ENCODE measurements at places on chromosomes 12 and 14.
A peak's percentile ranks its signal among the peaks of the same experiment; 100 is the strongest.

DNA sequence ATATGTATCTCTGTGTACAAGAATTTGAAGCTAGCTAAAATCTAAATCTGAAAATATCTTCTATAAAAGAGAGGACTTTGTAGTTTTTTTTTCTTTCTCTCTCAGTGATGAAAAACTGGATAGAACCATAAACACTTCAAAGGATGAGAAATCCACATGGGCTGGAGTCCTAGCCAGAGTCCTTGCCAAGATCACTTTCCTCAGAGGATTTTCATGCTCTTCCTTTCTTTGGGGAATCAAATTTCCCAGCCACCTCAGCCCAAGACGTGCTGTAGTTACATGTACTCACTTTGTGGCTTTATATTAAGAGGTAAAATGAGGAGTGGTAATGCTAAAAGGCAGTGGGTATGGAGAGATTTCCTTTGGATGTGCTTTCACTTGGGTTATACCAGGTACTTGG is 110.3 kb downstream of the SLC38A1 start:
- no peak for DNase-seq

GRCh38 chr12:24890048-24890803 is 58.7 kb downstream of the BCAT1 start:
- no peak for DNase-seq

GRCh38 chr12:6701078-6701768 is 608 bp upstream of the PIANP start:
- no peak for DNase-seq

DNA sequence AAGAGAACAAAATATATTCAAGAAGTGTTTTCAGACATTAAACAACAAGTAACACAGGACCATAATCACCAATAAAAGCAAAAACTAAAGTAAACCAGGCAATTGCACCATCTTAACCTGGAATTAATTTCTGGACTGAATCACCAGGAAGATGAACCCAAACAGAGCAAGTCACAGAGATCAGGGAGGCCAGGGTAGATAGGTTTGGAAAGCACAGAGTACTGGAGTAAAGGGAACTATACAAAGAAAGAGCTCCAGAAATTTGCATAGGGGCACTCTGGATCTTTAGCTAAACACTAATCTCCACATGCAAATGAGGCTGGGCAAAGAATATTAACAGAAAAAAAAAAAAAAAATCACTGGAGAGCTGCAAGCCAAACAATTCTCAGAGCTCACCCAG is 84.7 kb downstream of the NUAK1 start:
- DNase-seq, result no peak

GRCh38 chr14:51283402-51284085 is 43.5 kb downstream of the TMX1 start:
- DNase-seq, result peak; percentile 36

- DNase-seq, result no peak
Measured at GRCh38 chr12:57744194-57744776, 554 bp upstream of the TSPAN31 start.

- DNase-seq, result no peak
Measured at GRCh38 chr12:41019461-41019860, 168.7 kb upstream of the PDZRN4 start.

DNA sequence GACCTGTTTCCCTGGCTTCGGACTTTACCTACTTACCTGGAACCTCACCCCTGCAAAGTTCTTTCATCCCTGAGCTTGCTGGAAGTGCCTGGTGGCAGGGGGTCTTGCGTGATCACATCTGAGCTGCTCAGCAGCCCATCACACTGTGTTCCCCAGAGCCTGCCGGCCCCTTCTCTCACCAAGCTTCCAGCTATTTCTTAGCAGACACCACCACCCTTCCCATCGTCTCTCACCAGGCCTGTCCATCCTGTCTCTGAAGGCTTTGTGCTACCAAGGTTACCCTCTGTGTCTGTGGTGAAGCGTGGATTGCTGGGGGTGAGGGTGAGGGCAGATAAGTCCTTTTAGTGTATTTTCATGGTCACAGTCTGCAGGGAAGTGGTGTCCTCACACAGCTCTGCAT is 78.8 kb upstream of the NRXN3 start:
- no peak for DNase-seq

- peak; percentile 54 for DNase-seq
Measured at GRCh38 chr12:111304642-111305071, 64.2 kb downstream of the PHETA1 start.

DNA sequence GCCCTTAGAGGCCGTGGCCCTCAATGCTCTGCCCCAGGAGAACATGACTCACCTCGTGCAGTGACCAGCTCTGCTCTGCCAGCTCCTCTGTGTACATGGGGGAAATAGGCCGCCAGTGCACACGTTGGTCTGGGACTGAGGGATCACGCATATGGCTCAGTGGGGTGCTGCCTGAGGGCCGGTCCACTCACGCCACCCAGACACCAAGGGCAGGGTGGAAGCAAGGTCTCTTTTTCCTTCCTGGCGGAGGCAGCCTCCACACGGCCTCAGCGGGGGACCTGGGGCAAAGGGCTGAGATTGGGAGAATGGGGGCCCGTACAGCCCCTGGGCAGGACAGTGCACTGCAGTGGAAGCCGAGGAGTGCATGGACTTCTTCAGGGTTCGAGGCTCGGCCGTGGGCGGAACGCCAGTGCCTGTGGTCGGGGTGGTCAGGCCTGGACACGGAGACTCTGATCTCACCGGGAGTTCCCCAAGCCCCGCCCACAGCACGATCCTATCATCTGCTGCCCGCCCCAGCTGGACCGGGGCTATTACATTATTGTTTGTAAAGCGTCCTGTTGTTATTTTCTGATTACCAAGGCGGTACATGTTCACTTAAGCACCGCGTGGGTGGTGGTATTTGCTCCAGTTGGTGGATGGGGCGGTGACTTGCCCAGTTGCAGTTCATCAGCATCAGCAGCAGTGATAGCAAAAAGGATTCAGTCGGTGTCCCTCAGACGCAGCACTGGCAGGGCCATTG is 38.8 kb upstream of the TDRD9 start:
- no peak for DNase-seq

DNA sequence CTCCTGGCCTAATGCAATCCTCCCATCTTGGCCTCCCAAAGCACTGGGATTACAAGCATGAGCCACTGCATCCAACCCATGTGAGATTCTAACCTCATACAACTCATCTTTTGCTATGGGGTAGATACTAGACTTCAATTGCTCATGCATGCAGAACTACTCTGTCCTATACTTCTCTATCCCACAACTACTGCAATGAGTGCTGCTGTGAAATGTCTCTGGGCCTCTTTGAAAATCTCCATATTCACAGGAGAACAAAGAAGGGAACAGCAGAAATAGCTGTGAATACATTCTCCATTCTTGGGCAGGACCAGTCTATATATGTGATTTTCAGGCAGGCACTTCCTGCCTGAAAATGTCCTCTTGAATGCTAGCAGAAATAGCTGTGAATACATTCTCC is 220.7 kb upstream of the GRIP1 start:
- no peak for DNase-seq

- peak; percentile 96 for DNase-seq
Measured at GRCh38 chr14:60648934-60649874, at the start of gene SIX1. Gene SIX1, minus strand, starts transcription at chr14:60649477. Its CDS starts 288 bp downstream, at chr14:60649189.

GRCh38 chr12:4817880-4818279 is 91.8 kb upstream of the KCNA1 start:
- DNase-seq, result no peak

GRCh38 chr12:20492251-20492760 is 124.0 kb downstream of the PDE3A start:
- DNase-seq, result no peak

DNA sequence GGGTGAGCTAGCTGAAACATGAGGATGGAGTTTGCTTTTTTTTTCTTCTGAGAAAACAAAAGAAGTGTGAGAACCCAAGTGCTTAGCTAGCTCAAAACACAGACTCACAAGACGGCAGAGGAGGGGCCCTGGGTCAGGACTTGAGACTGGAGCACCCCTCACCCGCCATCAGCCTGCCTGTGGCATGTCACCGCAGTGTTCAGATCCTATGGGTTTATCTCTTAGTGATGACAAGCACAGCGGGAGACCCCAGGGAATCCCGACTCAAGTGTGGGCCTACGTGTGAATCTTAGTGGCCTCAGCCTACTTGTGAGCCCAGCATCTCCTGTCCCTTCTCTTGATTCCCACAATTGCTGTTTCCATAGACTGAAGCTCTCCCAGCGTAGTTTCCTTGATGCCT is 22.9 kb downstream of the DYRK4 start:
- no peak for DNase-seq

DNA sequence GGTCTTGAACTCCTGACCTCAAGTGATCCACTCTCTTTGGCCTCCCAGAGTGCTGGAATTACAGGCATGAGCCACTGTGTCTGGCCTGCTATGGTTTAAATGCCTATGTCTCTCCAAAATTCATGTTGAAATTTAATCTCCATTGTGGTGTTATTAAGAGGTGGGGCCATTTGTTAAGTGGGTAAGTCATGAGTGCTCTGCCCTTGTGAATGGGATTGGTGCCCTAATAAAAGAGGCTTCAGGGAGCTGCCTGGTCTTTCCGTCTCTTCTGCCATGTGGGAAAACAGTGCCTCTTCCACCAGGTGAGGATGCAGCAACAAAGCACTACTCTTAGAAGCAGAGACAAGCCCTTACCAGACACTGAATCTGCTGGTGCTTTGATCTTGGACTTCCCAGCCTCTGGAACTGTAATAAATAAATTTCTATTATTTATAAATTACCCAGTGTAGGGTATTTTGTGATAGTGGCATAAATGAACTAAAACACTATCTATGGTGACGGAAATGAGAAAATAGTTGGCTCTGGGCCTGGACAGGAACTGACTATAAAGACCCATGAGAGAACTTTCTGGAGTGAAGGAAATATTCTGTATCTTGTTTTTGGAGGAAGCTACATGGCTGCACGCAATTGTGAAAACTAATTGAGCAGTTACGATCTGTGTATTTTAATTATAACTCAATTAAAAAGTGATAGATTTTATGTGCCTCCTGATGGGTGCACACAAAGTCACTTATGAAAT is 12.1 kb upstream of the ATP23 start:
- no peak for DNase-seq

DNA sequence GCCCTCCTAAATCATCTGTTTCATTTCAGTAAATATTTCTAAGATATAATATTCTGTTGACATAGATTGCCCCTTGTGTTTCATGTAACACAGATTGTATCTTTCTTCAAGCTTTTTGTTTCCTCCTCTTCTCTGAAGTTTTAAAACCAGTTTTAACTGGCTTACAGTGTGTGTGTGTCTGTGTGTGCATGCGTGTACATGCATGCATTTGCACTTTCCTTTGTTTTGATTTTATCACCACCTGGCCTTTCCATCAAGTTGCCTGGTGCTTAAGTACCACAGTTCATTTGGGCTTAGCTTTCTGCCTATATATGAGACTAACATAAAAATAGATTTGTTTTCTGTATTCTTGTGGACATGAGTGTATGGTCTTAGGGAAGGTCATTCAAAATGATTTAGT is 31.9 kb downstream of the ETNK1 start:
- DNase-seq, result no peak

GRCh38 chr12:98352218-98352811 is 163.1 kb upstream of the TMPO start:
- no peak for DNase-seq

- no peak for DNase-seq
Measured at GRCh38 chr14:67722293-67722692, 20.6 kb downstream of the RDH12 start.

GRCh38 chr12:94571556-94571955 is 78.8 kb downstream of the TMCC3 start:
- peak; percentile 82 for DNase-seq

DNA sequence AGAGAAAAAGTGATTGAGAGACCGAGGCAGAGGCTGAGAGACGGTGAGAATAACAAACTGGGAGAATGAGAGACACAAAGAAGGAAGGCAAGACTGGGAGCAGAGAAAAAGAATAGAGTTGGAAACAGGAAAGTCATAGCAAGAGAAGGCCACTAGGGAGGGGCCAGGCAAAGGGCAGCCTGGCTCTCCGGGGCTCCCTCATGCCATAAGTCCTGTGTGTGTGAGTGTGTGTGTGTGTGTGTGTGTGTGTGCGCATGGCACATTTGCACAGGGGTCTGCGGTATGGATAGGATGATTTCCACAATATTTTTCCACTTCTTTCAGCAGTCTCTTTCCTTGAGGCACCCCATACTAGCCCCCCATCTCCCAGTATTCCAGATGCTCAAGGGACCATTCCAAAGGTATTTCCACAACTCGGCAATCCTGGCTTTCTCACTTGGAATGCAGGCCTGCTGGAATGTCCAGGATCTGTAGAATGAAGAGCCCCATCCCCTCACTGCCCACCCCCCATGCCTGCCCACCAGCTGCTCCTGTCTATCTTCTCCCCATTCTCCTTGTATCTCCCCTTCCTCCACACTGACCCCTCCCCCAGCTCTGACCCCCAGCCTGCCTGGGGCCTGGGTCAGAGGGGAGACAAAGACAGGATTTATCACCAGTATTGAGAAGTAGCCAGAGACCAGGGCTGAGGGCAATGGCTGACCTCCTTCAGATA is 9.0 kb downstream of the GPR84 start:
- DNase-seq, result no peak
